ENCODE measurements at places on chromosomes 7 and 10.

GRCh38 chr10:48536156-48536500, 68.7 kb downstream of the ARHGAP22 start:
- no peak for DNase-seq

DNA sequence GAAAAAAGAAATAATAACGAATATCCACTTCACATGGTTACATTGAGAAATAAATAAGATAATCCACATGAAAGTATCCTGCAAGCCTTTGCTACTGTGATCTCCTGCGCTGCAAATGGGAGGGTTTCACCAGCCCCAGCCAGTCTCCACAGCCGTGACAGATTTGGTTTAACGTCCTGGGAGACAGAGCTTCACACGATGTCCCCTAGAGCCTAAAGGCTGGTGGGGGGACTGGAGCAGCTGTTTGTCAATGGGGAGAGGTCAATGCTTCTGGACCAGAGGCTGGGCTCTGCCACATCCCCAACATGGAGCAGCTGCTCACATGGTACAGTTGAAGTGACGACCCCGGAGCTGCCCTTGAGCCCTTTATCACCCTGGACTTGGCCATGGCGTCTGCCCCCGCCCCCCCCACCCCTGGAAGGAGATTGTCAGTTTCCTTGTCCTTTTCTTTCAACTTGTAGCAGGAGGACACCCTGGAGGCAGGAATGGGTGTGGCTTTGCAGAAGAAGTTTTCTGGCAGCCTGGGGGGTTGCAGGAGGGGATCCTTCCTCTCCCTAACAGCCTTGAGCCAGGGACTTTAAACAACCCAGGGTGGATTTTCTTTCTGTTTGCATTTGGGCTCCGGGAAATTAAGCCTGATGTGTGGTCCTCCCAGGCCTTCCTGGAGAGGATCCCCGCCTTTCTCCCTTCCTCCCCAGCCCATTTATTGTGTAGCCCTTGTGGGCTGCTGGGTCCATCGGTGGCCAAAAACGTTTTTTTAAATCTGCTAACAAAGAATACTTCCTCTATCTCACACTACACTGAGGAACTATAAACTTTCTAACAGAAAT, 37.0 kb upstream of the MXI1 start:
- no peak for DNase-seq

DNA sequence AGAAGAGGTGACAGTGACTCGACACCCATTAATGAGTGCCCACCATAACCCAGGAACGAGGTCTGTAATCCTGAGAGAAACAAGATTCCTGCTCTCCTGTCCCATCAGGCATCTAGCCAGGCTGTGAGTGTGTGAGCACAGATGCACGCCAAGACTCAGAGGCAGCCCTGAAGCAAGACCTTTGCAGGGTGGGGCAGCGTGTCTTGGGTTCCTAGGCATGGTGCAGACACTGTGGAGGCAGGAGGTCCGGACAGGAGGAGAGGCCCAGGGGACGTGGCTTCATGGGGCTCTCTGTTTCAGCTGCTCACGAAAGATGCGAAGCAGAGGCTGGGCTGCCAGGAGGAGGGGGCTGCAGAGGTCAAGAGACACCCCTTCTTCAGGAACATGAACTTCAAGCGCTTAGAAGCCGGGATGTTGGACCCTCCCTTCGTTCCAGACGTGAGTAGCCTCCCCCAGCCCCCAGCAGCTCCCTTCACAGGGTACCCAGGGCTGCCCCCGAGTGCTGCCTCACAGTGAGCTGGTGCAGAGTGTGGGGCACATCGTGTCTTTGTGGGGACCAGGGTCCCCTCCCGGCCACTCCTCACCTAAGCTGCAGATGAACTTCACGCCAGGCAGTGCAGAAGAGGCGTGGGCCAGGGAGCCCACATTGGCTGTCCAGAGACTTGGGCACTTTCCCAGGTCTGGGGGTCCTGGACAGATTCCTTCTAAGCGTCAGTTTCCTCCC, 94.5 kb downstream of the RGS10 start:
- no peak for DNase-seq

- no peak for DNase-seq
These were observed 746.4 kb downstream of the TNS3 start for GRCh38 chr7:46835556-46835955.

- DNase-seq = no peak
These were observed 502.6 kb downstream of the NRG3 start for GRCh38 chr10:82377608-82378007.

DNA sequence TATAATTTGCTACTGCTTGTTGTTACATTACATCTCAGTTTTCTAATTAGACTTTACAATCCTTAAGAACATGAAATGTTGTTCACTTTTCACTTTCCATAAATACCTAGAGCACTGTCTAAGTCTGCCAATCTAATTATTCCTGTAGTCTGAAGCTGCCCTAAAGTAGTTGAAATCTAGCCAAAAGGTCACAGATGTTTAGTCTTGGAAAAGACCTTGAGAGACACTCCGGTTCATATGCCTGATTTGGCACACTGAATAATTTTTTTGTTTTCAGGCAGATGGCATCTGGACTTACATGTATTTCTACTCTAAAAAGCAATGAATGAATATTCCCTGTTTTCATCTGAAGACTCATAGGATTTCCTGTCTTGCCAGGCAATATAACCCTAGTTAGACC, 359.1 kb downstream of the ANKRD7 start:
- no peak for DNase-seq

DNA sequence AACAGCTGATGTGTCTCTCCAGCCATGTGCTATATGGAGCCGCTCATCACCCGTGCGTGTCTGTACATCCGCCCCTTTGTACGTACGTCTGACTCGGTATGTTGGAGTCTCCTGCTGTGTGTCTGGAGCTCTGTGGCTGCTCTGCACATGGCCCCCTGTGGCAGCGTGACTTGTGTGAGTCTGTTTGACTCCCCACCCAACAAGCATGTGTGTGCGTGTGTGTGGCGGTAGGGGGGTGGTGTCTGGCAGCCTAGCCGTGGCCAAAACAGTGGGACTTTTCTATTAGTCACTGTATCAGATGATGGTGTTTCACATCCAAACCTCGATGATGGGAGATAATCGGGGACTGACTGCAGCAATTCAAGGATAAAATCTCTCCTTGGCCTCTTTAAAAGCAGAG, 94.1 kb downstream of the COL13A1 start:
- no peak for DNase-seq

DNA sequence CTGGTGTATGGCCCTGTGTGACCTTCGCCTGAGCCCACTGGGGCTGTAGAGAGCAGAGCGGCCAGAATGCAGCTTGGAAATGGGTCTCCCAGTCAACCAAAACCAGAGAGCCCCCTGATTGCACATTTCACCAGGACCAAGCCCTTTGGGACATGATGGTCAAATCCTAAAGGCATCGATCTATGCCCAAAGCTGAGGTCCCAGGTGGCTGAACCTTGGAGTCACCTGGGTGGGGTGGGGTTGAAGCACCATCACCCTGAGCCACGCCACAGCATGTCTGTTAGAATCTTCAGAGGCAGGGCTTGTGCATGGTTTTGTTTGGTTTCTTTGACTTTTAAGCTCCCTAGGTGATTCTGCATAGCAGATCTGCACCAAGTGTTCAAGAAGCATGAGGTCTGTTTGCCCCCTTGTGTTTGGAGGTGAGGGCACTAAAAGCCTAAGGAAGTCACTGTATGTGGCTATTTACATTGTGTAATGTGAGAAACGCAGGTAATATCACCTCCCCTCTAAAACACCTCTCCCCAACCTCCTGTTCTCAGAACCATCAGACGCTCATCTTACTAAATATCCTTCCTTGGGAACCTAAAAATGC, 9.6 kb downstream of the PKD1L1 start:
- no peak for DNase-seq

- no peak for DNase-seq
These were observed 6.6 kb upstream of the STK32C start for GRCh38 chr10:132314336-132314735.

DNA sequence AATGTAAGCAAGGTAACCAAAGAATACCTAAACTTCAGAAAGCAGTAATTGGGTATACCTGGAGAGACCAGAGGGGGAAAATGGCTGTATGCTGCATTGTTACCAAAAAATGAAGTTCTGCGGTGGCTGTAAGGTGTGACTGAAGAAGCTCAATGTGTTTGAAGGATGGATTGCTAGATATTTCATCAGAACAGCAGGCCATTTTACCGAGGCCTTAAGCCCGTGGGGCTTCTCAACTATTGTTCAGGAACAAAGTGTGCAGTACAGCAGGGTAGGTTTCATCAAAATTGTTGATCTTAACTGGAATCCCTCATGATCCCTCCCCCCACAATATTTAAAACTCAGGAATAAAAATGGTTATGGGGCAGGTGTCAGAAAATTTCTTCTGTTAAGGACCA, 204.0 kb upstream of the GHITM start:
- no peak for DNase-seq

- DNase-seq = no peak
These were observed 10.0 kb upstream of the SLC13A1 start for GRCh38 chr7:123209786-123210185.

- no peak for DNase-seq
These were observed 21.2 kb upstream of the SLC16A12 start for GRCh38 chr10:89556600-89556999.

- no peak for DNase-seq
These were observed 431.2 kb upstream of the AUTS2 start for GRCh38 chr7:69166979-69167516.

DNA sequence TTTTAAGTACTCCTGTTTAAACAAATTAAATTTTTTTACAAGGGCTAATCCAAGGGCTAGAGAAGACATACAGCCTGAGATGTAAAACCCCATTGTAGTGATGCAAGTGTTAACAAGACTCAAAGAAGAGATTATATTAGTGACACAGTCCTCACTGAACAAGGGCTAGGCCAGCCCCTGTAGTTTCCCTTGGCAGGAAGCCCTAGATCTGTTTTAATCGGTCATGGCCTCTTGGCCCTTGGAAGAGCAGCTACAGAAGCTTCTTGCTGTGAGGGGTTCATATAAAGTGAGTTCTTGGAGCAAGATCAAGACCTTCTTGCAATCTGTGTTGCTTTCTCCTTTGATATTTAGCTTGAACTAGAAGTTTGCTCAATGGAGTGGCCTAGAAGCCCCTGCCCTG, 1339.4 kb downstream of the XPNPEP1 start:
- no peak for DNase-seq

DNA sequence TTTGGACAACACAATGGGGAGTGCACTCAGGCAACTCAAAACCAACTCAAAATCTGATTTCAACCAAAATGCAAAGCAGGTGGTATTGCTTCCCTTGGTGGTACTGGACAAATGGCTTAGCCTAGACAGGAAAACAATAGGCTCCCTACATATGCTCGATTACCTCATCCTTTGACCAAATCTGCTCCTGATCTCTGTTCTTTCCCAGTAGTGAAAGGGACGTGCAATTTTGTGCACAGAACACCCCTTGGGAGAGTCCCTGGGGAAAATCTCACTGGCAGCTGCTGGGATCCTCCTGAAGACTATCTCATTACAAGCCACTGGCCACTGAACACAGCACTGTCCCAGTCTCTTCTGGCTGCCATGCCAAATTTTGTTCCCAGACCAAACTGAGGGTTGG, 149.2 kb upstream of the VSTM2A start:
- DNase-seq = no peak

- DNase-seq = no peak
These were observed 52.0 kb downstream of the GRB10 start for GRCh38 chr7:50730446-50731400.

DNA sequence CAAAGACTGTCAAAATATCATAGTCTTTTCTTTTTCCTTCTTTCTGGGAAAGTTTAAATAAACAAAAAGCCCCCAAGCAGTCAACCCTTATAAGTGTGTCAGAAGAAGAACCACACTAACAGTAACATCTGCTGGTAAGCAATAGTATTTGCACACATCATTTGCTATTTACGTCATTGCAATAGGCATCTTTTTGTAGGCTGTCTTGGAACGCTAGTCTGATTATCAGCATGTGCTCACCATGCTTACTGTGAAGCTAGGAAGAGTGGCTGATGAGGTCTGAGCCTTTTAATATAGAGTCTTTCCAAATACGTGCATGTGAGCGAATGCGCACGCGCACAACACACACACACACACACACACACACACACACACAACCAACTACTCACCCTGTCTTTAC, 599.0 kb upstream of the TPK1 start:
- no peak for DNase-seq

- DNase-seq = no peak
These were observed 928.3 kb downstream of the CNTNAP2 start for GRCh38 chr7:147044941-147045340.

DNA sequence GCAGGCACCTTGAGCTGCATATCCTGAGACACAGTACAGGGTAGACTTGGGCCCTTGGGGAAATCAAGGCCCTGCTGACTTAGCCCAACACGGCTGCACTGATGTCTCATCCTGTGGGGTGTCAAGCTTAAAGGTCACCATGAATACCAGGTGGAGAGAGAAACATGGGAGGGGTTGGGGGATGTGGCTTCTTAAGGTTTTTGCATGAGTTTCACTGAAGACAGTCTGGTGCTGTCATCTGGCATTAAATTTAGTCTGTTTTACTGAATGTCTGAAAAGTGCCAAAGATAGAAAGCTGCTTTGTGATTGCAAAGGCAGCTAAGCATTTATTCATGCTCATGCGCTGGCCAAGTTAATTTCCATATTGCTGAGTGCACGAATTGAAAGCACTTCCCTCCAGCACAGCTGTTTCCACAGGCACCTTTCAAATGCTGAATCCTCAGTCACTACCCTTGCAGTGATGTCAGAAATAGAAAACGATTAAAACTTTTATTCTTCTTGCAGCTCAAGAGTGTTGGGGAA, 102.1 kb downstream of the OSBPL3 start:
- DNase-seq = no peak

GRCh38 chr7:47071866-47072265, 510.0 kb downstream of the TNS3 start:
- DNase-seq = no peak

- DNase-seq = no peak
These were observed 155.7 kb downstream of the JAZF1 start for GRCh38 chr7:28024786-28025334.

- DNase-seq = no peak
These were observed 59.3 kb upstream of the VWC2 start for GRCh38 chr7:49714182-49714581.

GRCh38 chr7:134768243-134768642, 11.2 kb upstream of the CALD1 start:
- no peak for DNase-seq

- no peak for DNase-seq
These were observed 660.7 kb upstream of the PHF14 start for GRCh38 chr7:10312942-10313341.

- no peak for DNase-seq
These were observed 30.4 kb upstream of the OTUD1 start for GRCh38 chr10:23408330-23408976.
